ENCODE measurements at places on chromosomes 7 and 10.

DNA sequence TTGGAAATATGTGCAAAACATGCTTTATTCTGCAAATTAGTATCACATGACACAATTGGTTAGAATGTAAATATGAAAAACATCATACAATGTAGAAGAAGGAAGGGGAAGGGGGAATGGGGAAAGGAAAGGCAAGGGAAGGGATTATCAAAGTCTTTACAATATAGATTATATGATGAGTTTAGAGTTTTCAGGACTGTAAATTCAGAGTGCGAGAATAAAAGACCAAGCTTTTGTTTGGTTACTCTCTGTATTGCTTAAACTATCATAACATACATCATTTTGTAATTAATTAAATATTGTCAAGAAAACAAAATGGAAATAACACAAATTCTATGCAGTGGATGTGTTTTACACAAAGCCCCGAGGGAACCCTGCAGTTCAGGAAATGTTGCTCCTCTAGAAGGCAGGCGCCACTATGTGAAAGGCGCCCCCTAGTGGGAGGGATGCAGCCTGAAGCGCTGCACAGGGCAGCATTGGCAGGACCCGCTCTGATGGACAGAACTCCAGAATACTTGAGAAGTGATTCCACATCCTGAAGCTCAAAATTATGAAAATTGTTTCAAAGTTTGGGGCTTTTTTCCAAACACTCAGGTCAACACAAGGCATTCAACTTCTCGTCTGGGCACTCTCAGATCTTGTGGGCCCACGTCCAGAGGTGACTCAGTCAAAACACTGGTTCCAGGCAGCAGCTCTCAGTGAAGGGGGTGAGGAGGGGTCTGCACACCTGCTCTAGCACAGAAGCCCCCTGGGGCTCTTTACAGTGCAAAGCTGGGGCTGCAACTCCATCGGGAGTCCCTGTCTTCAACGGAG is 31.6 kb upstream of the TMEM254 start:
- no peak for DNase-seq

GRCh38 chr7:73307436-73307835 is 1.2 kb downstream of the NSUN5 start:
- no peak for DNase-seq

- DNase-seq: no peak
Observed at GRCh38 chr10:16832351-16833080, 15.3 kb upstream of the RSU1 start.

DNA sequence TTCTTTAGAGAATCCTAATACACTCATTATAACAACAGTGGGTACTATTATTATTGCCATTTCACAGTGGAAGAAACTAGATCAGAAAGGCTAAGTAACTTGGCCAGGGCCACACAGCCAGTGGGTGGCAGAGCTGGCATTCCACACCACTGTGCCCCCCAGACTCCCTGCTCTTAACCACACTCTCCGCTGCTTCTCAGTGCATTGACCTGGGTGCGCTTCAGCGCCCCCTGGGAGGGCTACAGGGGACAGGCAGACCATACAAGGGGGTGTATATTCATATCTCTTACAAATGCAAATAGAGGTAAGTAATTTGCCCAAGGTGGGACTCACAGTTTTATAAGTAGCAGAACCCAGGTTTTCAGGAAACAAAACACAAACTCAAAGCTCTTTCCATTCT is 77.0 kb upstream of the NMT2 start:
- DNase-seq: no peak

- DNase-seq: no peak
Observed at GRCh38 chr7:101099969-101100781, 14.9 kb downstream of the TRIM56 start.

GRCh38 chr7:129550693-129551360 is 48.5 kb downstream of the SMKR1 start:
- no peak for DNase-seq

- DNase-seq: no peak
Observed at GRCh38 chr10:8520382-8520781, 465.9 kb downstream of the GATA3 start.

GRCh38 chr10:105585753-105586152 is 944.7 kb downstream of the SORCS3 start:
- no peak for DNase-seq

- DNase-seq: no peak
Observed at GRCh38 chr10:46546591-46547540, 9.6 kb downstream of the GPRIN2 start.

DNA sequence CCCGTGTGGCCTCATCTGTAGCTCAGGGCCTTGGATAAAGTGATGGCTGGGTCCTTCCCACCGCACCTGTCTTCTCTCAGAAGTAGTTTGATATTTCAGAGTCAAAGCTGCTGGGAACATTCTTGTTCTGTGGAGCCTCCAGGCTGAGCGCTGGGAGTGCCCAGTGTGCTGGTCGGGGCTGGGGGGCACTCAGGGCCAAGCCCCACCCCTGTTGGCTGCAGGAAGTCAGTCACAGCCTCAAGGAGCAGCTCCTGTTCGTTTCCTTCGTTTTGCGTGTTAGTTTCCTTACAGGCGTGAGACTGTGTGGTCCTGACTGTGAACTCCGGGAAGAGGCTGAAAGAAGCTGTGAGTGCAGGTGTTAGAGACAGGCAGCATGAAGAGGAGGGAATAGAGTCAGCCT is 33.2 kb downstream of the POR start:
- no peak for DNase-seq

- no peak for DNase-seq
Observed at GRCh38 chr7:22630069-22630468, 96.9 kb upstream of the IL6 start.

DNA sequence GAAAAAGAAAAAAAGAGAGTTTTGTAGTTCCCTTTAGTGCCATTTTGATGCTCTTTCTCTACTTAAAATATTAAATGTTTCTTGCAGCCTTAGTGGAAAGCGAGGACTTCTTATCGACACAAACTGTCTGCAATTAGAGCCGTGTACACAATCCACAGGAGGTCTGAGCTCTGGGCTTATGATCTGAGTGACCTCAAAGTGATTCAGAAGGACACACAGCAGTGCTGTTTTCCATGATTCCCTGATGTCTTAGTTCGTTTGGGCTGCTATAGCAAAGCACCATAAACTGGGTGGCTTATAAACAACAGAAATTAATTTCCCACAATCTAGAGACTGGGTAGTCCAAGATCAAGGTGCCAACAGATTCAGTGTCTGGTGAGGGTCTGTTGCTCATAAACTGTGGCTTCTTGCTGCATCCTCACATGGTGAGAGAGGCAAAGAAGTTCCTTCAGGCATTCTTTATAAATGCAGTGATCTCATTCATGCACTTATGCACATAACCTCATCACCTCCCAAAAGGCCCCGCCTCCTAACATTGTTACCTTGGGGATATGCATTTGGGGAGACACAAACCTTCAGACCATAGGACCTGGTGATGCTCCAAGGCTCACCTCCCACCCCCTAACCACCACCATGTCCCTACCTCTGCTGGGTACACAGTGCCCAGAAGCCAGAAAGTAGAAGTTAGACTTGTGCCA is 204.5 kb upstream of the GHITM start:
- no peak for DNase-seq

GRCh38 chr10:93941606-93942005 is 47.8 kb downstream of the SLC35G1 start:
- DNase-seq: no peak

DNA sequence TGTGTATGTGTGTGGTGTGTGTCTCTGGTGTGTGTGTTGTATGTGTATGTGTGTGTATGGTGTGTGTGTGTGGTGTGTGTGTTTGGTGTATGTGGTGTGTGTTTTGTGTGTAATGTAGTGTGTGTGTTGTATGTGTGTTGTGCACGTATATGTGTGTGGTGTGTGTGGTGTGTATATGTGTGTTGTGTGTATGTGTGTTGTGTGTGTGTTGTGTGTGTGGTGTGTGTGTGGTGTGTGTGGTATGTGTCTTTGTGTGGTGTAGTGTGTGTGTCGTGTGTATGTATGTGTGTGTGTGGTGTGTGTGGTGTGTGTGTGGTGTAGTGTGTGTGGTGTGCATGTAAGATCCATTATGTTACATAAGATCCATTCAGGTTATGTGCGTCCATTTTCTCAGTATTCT is 21.9 kb upstream of the VIPR2 start:
- no peak for DNase-seq

DNA sequence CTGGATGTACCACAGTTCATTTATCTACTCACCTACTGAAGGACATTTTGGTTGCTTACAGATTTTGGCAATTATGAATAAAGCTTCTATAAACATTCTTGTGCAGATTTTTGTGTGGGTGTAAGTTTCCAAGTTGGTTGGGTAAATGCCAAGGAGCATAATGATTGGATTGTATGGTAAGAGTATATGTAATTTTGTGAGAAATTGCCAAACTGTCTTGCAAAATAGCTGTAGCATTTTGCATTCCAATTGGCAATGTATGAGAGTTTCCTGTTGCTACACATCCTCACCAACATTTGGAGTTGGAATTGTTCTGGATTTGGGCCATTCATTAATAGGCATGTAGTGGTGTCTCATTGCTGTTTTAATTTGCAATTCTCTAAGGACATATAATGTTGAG is 33.9 kb upstream of the HYAL4 start:
- DNase-seq: no peak

DNA sequence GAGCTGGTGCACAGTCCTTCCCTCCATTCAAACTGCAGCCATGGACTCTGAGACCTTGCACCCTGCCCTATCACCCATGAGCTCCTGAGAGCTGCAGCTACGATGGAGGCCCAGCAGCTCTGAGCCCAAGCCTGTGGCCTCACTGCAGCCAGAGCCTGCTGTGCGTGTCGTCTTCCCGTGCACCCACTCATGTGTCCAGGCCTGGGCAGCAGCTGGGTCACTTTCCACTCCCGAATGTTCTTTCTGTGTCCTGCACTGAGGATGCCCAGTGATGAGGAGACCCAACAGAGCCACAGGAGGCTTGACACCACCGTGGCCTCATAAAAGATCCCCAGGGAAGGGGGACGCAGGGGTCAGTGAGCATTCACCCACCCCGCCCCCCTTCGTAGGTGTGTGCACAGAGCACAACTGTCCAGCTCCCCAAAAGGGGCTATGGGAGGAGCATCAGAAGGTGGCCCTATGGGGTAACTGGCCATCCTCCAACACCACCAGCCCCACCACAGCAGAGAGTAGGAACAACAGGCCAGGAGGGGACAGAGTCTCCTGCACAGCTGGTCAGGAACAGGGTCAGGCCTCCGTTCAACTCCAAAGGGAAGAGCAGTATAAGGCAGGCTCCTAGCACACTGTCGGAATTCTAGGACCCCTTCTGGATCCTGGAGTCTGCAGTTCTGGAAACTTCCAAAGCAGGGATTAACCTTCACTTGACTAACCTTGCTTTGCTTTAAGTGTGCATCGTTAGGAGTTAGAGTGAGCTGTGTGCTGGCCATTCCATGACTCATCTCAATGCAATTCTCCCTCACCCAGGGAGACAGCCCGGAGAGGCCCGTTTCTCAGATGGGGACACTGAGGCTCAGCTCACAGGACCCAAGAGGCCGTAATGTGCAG is 52.6 kb downstream of the RASGEF1A start:
- DNase-seq: no peak

- peak; percentile 67 for DNase-seq
Observed at GRCh38 chr7:94655848-94656657, at the start of gene SGCE. TSS of gene SGCE (minus strand) at chr7:94656133. CDS start at chr7:94656098, 35 bp downstream.

- no peak for DNase-seq
Observed at GRCh38 chr10:7006566-7006965, 404.3 kb downstream of the SFMBT2 start.

GRCh38 chr7:22657479-22657878 is 69.5 kb upstream of the IL6 start:
- no peak for DNase-seq

- no peak for DNase-seq
Observed at GRCh38 chr10:770975-771374, 81.5 kb upstream of the DIP2C start.

DNA sequence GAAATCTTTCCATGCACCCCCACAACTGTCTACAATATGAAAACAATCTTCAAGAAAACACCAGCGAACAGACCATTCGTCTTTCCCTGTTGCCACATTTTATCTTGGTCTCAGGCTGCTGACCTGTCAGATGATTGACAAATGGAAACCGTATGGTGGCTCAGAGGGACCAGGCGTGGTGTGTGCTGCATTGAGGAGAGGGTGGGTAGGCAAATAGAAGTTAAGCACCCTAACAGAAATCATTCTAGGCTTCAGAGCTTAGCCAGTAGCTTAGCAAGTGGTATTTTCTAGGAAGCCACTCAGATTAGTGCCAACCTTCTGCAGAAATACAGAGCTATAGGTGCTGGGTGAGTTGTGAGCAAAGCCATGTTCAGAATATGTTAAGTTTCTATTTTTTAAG is 114.9 kb downstream of the DPP6 start:
- no peak for DNase-seq

GRCh38 chr7:19215412-19215811 is 70.2 kb upstream of the FERD3L start:
- no peak for DNase-seq

- DNase-seq: no peak
Observed at GRCh38 chr7:116122972-116123595, 87.3 kb upstream of the TES start.

DNA sequence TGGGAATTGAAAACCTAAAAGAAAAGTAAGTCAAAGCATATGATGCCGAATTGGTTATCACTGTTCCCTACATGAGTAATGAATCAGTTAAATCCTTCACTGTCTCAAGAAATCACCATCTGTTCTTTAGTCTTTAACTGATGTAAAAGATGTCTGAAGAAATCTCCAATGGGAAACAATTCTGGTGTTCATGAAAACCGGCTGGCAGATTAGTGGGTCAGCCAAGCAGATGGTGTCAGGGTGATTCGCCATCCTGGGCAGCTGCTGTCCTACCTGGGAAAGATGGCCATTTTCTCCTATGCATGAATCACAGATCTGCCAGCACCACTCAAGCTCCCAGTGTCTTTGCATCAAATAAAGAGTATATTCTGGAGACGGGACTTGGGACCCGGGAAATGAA is 925.2 kb upstream of the GHITM start:
- DNase-seq: no peak

- no peak for DNase-seq
Observed at GRCh38 chr10:20771051-20771450, 126.1 kb downstream of the NEBL start.

- no peak for DNase-seq
Observed at GRCh38 chr10:96276426-96276825, 5.1 kb upstream of the BLNK start.

- peak; percentile 50 for DNase-seq
Observed at GRCh38 chr10:97888641-97889262, 39.1 kb downstream of the GOLGA7B start.

- no peak for DNase-seq
Observed at GRCh38 chr7:31935124-31936054, 134.8 kb downstream of the PDE1C start.

- no peak for DNase-seq
Observed at GRCh38 chr7:69922026-69922803, 323.9 kb downstream of the AUTS2 start.
